ENCODE measurements at places on chromosomes 2 and 18.

DNA sequence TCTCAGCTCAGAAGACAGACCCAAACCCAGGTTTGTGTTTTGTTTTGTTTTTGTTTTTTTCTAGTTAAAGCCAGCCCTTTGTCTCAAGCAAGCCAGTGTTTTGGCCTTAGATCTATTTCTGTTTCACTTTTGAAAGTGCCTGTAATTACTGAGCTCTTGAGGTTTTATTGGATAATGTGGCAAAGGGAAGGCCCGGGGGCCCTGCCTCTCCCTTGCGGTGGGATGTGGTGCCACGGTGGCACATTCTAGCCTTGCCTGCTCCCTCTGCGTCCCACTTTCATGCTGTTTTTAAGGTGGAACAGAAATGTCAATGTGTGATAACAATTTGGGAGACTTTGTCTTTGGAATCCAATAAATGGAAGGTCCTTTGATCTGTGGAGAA lies 2.5 kb downstream of the HPCAL1 start:
- DNase-seq = peak; percentile 71

DNA sequence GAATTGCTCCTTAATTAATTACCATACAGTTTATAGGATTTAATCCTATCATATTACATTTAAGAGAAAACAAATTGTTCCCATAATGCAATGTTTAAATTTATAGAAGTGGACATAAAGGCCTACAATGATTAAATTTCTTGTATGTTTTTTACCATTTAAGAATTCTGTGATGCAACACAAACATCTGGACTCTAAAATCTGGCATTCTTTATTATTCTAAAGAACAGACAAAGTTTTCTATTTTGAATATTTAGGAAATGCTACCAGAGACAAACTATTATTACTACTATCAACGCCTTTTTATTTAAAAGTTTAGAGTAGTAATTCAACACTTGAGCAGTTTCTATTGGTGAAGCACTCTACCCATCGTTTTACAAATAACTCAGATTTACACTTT lies 535.1 kb downstream of the TMX3 start:
- DNase-seq = no peak

GRCh38 chr2:133574186-133574585 lies 5.9 kb upstream of the NCKAP5 start:
- DNase-seq = no peak

GRCh38 chr2:159285929-159286708 lies at the start of gene WDSUB1:
TSS of gene WDSUB1 (minus strand) at chr2:159286703. CDS start at chr2:159283069, 3,634 bp downstream.
- peak; percentile 44 for DNase-seq

GRCh38 chr2:112293636-112294401 lies 18.4 kb downstream of the ZC3H6 start:
- no peak for DNase-seq

GRCh38 chr2:199261239-199261638 lies 196.5 kb downstream of the SATB2 start:
- DNase-seq = no peak

GRCh38 chr2:144326825-144327224 lies 193.1 kb downstream of the ZEB2 start:
- no peak for DNase-seq

DNA sequence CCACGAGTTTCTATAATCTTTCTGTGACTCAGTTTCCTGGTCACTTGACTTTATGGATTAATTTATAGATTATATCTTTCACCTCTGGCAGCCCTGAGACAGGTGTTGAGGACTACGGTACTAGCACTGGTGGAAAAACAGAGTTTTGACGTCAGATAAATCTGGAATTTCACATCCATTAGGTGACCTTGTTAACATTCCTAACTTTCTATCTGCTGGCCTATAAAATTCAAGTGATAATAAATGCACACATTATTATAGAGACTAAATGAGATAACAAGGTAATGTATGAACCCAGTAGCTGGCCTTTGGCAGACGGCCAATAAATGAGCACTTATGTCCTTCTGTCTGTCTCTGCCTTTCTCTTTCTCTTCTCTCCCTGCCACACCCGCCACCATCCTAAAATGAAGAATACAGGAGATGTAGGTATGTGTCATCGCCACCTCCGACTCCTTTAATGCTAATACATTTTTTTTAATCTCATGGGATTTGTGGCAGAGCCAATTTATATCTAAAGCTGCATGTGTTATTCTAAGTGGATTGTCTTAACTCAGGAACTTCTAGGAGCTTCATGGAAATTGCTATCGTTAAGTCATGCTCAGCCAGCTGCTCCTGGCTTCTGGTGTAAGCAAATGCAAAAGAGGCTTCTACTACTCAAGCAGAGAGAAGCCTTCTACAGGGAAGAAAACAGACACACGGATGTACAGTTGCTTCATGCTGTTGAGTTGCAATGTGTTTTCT lies 2.3 kb downstream of the TM4SF20 start:
- no peak for DNase-seq

- peak; percentile 37 for DNase-seq
Observed at GRCh38 chr2:231297108-231297908, 98.2 kb upstream of the B3GNT7 start.

DNA sequence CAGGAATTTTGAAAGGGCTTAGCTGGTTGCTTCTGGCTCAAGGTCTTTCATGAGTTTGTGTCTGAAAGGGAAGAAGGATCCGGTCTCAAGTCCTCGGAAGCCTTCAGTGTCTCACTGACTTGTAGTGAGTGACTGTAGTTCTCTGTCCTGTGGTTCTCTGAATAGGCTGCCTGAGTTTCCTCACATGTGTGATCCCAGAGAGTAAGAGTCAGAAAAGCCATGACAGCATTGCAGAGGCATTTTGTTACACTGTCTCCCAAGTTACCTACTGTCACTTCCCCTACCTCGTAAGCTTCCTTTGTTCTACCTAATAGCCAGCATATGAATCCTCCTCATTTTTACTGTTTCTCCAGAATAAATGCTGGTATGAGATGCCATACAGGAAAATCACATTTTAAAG lies 709.1 kb upstream of the CHAC2 start:
- DNase-seq = no peak

- no peak for DNase-seq
Observed at GRCh38 chr2:86202702-86203101, 3.4 kb downstream of the MRPL35 start.

GRCh38 chr2:113212245-113213060 lies 38.7 kb downstream of the PSD4 start:
- no peak for DNase-seq

- no peak for DNase-seq
Observed at GRCh38 chr18:28372186-28372585, 195.3 kb upstream of the CDH2 start.

DNA sequence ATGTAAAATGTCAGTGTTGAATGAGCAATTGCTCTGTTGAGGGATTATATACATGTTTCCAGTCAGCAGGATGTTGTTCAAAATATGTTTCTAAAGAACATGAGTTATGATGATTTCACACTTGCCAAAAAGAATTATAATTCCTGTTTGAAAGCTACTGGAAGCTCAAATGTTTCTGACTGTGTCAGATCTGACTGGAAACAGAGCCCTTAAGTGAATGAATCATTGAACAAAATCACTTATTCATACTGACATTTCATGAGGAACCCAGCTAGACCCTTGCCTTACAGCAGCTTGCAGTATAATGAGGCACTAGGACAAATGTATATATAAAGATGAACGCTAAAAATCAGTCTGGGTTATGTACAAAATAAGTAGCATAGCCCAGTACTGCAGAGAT lies 35.4 kb upstream of the ITGAV start:
- no peak for DNase-seq

DNA sequence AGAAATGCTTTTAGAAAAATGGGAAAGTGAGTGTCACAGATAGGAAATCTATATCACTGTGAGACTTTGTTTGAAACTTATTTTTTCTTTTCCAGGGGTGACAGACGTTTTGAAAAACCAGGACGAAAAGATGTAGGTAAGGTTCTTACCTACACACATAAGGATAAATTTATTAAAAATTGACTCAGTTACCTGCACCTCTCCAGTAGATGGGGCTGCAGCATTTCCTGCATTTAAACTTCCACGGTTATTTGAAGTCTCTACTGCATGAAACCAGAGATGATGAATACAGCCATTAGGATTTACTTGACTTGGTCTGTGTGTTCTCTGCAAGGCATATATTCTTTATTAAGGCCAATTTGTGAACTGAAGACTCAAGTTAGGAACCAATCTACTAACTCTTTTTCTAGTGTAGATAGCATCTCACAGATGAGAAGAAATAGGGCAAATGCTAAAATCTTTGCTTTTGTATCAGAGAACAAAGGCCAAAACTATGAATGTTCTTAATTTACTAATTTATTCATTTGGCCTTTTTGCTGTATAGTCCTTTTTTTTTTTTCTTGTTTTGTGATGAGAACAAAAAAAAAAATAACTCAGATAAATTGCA lies 15.0 kb downstream of the KCNJ13 start:
- DNase-seq = peak; percentile 32

GRCh38 chr2:72864500-72864899 lies 22.7 kb upstream of the SPR start:
- DNase-seq = peak; percentile 55

Data from activated CD4-positive, alpha-beta T cell treated with anti-CD3 and anti-CD28 coated beads for 48 hours (primary cell).